GM23338 (cell line): ENCODE measurements at places on chromosomes 2 and 18.

DNA sequence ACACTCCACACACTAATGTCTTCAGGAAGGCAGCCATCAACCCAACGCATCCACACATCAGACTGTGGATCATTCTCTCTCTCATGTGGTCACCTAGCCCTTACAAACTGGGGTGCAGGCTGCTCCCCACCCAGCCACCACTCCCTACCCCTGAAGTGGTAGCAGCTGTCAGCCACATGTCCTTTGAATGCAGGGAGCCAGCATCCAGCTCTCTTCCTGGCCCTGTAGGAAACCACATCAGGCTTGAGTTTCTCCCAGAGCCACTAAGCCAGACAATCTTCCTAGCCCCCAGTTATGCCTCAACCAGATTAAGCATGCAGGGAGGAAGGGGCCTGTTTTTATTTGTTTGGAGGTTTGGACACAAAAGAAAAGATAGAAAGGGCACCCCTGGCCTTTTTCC, 52.8 kb upstream of the SPP2 start:
- DNase-seq = no peak

GRCh38 chr2:1744446-1745170, at the start of gene PXDN:
TSS of gene PXDN (minus strand) at chr2:1744515. CDS start at chr2:1744455, 60 bp downstream.
- peak; percentile 72 for DNase-seq

DNA sequence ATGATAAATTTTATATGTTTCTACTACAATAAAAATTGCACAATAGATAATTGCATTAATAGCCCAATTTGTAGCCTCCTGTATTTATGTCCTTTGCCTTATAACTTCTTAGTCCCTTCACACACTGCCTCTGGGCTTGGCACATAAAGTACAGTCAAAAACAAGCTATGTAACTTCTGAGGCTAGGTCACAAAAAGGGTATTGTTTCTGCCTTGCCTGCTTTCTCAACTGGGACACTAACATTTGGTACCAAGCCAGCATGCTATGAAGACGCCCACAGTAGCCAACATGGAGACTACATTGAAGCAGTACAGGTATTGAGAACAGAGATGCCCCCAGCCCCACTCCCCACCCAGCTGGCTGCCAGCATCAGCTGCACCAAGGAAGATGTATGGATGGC, 5.4 kb upstream of the SLC3A1 start:
- no peak for DNase-seq

DNA sequence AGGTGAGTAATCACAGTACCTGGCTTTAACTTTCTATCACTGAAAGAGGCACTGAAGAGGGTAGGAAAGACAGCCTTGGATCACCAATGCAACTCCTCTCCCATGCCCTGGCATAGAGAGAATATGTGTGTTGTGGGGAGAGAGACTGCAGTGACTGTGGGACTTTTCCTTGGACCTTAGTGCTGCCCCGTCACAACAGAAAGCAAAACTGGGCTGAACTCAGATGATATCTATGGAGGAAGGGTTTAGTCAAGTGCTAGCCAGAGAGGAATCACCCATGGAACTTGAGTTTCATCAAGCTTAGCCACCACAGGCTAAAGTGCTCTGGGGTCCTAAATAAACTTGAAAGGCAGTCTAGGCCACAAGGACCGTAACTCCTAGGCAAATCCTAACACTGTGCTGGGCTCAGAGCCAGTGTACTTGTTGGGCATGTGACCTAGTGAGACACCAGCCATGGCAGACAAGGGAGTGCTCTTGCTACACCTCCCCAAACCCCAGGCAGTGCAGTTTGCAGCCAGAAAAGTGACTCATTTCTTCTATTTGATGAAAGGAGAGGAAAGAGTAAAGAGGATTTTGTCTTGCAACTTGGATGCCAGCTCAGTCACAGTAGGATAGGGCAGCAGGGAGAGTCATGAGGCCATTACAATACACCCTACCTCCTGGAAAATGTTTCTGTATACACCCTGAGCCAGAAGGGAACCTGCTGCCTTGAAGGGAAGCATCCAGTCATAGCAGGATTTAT, 105.8 kb upstream of the SPOPL start:
- no peak for DNase-seq

- peak; percentile 58 for DNase-seq
These were observed 45.3 kb downstream of the LRPPRC start for GRCh38 chr2:43950383-43951008.

DNA sequence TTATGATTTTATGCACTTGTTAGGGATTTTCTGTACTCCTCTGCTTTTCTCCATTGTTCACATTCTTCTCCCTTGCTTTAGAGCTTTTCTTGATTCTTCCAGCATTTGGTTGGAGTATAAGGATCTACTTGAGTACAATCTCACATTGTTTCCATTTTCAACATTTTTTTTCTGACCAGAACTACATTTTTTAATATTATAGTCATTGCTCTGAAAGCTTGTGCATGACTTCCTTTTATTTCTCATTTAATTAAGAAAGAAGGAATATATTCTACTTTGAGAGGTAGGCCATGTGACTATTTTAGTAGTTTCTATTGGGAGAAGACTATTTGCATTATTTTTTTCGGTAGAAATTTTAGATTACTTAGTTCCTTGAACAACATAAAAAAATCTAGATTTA, 200.4 kb downstream of the TMEM247 start:
- DNase-seq = no peak

- DNase-seq = no peak
These were observed 702.9 kb downstream of the ERBB4 start for GRCh38 chr2:211835695-211836094.

GRCh38 chr2:100870652-100871531, 51.0 kb downstream of the NPAS2 start:
- DNase-seq = peak; percentile 67

DNA sequence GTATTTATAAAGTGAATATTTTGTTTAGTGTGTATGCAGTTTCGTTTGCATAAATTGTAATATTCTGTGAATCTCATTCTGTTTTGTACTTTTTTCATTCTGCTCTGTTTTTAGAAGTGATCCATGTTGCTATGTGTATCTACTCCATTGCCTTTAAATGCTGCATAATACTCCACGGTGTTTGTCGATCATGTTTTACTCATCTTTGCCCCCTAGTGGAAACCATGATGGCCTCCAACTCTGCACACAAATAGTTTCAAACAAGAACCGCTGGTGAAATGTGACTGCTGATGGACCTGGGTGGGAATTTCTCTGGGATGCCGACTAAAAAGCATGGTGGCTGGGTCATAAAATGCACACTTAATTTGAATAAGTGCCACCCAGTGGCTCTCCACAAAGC, 32.0 kb upstream of the SKOR2 start:
- peak; percentile 79 for DNase-seq
